GDM1 (cell line): ENCODE measurements at places on chromosomes 1 and 21.
A peak's percentile ranks its signal among the peaks of the same experiment; 100 is the strongest.

DNA sequence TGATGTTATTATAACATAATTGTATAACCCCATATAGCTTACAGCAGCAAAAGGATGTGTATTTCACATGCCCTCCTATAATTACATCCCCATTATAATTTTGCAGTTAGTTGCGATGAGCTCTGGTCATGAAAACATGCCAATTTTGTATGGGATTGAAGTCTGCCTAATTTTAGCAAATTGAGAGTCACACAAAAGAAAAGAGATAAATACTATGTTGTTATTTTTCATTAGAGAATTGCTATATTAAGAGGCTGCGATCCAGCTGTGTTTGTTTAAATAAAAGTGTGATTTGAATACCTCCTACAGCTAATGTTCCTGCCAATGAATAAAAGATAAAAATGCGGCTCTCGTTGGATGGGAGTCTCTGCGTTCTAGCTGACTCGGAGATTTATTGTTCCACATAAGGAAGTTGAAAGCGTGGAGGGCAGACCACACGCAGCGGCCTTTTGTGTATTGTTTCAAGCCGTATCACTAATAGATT lies 461.0 kb upstream of the NFIA start:
- no peak for DNase-seq

DNA sequence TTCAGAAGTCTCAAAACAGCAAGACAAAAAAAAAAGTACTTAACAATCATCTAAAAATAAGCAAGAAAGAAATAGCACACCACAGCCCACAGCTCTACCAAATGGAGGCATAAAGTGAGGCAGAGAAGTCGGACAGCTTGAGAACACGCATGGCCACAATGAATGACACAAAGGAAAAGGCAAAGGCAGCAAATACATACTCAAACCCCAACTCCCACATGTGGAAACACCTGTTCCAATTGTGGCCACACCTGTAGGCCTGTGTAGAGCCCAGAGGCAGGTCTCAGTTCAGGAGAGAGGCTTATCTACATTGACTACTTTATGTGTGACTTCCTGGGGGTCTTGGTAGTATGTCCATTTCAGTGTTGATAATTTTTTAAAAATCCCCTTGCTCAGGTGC lies 543.5 kb downstream of the LMO4 start:
- peak; percentile 19 for DNase-seq

- no peak for DNase-seq
Observed at GRCh38 chr1:54813485-54814125, 12.5 kb upstream of the TTC22 start.

- no peak for DNase-seq
Observed at GRCh38 chr1:177256153-177257075, 85.7 kb downstream of the BRINP2 start.

DNA sequence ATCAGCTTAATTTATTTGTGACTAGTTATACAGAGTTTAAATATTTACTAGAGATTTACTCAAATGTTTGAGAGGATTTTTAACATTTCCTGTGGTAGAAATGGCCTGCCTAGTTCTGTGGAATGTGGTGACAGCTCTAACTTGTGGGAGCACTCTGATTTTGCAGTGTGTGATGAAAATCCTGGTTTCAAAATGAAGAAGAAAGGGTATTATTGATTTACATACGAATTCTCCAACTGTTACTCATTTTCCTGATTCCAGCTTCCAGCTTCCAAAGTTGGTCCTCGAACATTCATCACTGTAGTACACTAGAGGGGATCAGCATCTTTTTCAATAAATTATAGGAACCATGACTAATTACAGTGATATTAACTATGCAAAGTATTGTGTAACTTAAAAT lies 462.7 kb upstream of the PKN2 start:
- no peak for DNase-seq

DNA sequence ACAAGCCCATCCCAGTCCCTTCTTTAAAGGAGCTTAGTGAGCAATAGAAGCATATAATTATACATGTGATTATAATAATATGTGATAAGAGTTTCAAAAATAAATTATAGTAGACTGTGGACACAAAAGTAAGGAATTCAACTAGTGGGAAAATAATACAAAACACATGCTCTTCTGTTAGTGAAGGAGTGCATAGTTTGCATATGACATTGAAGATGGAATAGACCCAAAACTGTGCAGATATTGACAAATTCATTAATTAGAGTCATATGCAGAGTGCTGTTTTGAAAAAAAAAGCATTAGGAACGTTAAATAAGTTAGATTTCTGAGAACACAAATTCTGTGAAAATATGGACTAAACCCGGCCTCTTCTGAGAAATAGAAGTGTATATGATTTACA lies 278.8 kb downstream of the ASTN1 start:
- DNase-seq = no peak

DNA sequence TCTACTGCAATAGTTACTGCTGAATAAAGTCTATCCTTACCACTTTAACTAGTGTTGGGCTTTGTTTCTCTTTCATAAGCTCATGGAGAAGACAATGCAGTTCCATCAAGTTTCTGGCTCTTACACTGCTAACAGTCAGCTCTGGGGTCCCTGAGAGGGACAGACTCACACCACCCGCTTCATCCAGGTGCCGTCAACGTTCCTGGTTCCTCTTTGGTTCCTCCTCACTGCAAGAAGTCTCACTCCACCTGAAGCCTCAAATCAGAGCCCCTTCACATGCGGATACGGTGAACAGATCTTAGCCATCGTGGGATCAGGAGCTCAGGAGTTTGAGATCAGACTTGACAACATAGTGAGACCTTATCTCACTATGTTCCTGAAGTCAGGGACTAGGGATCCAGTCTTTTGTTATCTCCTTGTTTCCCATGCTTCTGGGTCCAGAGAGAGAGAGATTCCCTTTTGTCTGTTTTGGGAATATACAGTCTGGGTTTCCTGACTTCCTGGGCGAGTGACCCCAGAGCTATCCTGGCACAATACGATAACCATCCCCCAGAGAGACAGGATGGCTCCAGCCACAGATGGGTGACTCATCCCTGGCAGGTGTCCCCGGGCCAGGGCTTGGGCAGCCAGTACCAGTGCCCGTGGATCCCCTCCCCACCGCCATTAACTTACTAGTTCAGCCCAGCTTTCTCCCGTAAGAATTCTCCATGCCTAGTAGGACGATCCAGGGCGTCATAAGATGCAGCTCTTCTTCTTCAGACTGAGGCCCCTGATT lies 14.3 kb upstream of the PCP4 start:
- no peak for DNase-seq

GRCh38 chr1:74415935-74416334 lies 96.5 kb downstream of the LRRC53 start:
- DNase-seq = no peak

DNA sequence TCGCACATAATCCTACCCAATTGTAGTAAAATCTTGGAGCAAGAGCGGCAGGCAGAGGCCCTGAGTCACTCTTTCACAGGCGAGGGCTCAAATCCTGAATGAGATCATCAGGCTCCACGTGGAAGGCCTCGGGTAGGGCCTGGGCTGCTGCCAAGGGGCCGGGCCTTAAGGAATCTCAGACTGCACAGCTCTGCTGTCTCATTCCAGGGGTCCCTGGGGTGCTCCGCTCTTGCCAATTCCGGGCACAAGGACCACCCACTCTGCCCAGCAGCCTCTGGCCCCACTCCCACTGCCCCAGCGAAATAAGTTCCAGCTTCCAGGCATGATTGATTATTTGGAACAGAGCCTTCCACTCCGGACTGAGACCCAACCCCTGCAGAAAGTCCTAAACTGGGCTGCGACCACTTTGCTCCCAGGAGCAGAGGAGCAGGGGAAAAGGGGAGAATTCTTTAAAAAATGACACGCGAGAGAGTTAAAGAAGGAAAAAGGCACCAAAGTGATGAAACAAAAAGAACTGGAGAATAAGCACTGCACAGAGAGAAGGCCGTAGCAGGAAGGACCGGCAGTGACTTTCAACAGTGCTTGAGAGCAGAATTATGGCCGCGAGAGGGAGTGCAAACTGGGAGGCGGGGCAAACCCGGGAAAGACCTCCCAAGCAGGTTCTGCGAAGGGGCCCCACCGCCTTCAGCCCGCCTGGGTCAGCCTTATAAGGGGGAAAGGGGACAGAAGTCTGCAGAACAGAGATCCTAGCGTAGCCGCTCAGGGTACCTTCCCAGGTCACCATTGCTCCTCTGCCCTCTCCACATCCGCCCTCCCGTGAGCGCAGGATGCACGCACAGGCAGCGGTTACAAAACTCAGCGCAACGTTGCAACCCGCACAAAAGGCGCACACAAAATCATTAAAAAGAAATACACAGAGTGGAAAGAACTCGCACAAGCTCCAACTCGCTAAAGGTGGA lies 2.0 kb downstream of the ADAMTS1 start:
- no peak for DNase-seq

GRCh38 chr1:17273096-17273495 lies 24.2 kb downstream of the PADI3 start:
- no peak for DNase-seq

- DNase-seq = no peak
Observed at GRCh38 chr1:177589166-177589565, 380.7 kb downstream of the SEC16B start.

DNA sequence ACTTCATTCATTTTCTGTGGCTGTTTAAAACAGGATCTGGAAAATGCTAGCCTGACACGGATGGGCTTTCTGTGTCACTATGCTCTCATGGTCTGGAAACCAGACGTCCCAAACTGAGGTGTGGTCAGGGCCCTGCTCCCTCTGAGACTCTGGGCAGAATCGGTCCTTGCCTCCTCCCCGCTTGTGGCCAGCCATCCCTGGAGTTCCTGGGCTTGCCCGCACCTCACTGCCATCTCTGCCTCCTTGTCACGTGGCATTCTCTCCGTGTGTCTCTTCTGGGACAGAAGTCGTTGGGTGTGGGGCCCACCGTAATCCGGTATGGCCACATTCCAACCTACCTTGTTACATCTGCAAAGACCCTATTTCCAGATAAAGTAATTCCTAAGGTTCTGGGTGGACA lies 10.1 kb upstream of the ACTRT2 start:
- DNase-seq = no peak
